ENCODE measurements at places on chromosomes 2 and 18. TPM values are rescaled to one million over a fixed set of nuclear protein-coding genes. Genes with fewer than 3 reads are reported as not detected.

GRCh38 chr2:54084600-54084999 is 30.8 kb upstream of the ACYP2 start:
- DNase-seq = no peak

DNA sequence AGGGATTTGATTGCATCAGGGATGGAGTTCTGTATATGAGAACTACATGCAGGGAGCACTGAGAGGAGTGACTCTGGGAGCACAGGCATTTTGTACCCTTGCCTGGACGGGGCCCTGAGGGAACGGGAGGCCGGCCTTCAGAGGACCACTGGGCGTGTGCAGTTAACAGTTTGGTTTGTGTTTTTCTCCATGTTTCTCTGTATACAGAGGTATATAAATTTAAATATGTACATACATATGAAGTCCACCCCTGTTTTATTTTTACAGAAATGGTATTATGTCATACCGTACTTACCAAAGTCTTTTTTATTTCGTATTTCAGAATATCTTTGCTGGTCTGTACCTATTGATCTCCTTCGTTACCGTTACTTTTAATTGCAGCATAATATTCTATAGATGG is 111.3 kb downstream of the PTPRM start:
- DNase-seq = no peak

GRCh38 chr2:137179542-137179941 is 414.2 kb downstream of the THSD7B start:
- no peak for DNase-seq

GRCh38 chr2:168155680-168156079 is 91.7 kb downstream of the STK39 start:
- no peak for DNase-seq

- DNase-seq = no peak
Measured at GRCh38 chr2:63569740-63570139, 18.5 kb downstream of the WDPCP start.

DNA sequence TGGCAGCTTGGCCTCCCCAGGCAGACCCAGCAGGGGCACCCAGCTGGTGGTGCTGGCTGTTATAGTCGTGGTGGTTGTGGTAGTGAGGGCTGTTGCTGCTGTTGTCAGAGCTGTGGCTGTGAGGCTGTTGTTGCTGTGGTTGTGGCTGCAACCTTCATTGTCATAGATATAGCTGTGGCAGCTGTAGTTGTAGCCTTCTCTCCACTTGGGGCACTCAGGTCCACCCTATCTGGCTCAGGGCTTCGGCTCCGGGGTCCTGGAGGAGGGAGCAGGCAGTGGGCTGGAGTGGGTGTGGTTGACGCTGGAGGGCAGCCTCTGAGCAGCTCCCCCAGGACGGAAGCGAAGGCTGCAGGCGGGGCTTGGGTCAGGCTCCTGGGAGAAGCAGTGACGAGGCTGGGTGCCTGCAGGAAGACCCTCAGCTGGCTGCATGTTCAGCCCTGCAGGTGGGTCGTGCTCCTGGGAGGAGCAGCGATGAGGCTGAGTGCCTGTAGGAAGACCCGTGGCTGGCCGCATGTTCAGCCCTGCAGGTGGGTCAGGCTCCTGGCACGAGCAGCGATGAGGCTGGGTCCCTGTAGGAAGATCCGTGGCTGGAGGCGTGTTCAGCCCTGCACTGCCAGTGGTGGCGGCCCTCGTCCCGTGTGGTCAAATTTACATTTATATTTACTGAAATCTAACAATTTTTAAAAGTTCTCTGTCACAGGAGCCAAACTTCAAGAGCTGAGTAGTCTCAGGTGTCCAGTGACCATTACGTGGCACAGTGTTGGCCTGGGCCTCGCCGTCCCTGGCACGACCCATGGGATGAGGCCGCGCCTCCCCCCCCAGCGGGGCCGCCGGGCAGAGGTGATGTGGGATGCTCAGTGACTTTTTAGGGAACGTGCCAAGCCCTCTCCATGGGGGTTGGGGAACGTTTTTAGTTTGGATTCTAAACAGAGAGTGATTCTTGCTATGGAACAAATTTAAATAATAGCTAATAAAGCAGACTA is 79.2 kb upstream of the PXDN start:
- DNase-seq = no peak

DNA sequence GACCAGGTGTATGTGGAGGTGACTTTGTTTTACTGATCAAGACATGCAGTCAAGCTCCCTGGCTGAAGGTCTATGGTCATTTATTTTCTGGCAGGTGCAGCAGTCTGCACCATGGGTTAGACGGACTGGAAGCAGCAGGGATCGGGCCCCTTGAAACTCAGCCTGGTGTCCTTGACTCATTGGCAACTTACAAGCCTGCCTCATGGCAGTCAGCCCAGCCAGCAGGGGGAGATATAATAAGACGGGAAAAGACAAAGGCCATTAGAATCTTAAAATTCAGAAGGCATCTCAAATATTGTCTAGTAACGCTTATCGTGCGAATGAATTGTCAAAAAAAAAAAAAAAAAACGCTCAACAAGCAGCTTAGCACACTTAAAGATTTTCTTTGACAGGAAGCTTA is 308.2 kb downstream of the EN1 start:
- DNase-seq = no peak

DNA sequence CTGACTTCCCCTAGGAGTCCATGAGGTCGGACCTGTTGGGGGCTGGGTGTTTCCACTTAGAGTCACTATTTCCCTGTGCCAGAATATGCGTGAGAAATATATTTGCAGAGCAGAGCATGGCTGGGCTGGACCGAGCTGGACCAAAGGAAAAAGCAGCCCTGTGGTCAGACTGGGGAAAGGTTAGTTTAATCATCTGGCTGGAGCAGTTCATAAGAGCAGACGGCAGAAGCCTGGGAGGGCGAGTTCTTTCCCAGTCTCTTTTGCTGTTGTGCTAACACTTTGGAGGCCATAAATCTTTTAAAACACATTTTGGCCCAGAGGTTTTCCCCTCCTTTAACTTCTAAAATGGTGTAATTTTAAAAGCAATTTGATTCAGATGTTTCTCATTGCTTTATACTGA is 66.5 kb downstream of the GLI2 start:
- no peak for DNase-seq

GRCh38 chr2:204219196-204219595 is 282.6 kb downstream of the ICOS start:
- DNase-seq = no peak

DNA sequence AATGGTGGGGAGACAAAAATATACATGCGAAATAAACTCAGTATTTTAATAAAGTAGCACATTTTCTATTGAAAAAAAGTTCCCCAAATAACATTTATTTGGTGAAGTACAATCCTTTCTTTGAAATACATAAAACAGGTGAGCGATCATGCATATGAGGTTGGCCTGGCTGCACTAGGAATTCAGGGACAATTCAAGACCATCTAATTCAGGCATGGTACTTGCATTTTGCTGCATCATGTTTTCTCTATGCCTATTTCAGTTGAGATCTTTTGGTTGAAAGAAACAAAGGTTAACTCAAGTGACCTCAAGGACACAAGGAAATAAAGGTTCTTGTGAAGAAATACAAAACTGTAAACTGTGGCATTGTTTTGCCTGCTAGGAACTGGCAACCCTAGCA is 19.8 kb upstream of the TAF4B start:
- DNase-seq = no peak

- DNase-seq = no peak
Measured at GRCh38 chr2:144213797-144214196, 306.1 kb downstream of the ZEB2 start.

- no peak for DNase-seq
Measured at GRCh38 chr2:142040556-142040955, 90.3 kb downstream of the LRP1B start.

DNA sequence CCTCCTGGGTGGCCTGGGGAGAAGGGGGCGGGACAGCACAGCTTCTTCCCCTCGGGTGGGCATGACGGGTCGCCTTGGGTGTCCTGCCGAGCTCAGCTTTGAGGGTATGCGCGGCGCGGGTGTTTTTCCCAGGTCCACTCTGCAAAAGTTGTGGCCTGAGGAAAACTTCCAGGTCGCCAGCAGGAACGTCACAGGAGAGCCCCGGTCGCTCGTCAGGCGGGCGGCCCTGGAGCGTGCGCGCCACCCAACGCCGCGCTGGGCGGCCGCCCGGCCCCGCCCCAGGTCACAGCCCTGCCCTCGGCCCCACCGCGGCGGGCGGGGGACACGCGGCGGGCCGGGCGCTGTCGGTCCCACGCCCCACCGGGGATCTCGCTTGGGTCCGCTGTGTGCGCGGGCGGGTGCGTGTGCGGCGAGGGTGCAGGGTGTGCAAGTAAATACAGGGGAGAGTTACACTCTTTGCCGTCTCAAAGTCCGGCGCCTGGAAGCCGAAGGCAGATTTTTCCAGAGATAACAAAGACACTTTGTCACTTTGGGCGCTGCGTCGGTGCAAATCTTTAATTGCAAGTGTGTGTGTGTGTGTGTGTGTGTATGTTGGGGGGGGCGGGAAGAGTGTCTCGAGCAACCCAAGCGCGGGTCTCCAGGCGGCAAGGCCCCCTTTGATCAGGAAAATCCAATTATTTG is 616 bp upstream of the SP5 start:
- peak; percentile 30 for DNase-seq

- no peak for DNase-seq
Measured at GRCh38 chr2:104812286-104812685, 41.6 kb upstream of the POU3F3 start.

DNA sequence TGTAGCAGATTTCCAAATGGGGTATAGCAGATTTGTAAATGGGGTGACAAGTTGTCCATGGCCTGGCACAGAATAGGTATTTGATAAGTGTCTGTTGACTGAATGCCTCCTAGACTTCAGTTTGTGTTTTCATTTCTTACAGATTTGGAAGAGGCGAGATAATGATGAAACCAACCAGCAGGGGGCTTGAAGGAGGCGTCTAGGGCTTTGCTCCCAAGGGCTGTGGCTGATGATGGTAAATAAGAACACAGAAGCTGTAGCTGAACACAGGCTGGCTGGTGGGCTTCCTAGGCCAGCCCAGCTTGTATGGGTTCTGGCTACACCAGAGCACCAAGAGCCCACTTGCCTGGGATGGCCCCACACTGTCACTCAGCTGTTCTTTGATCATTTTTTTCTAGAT is 19.4 kb downstream of the SFTPB start:
- DNase-seq = no peak

- no peak for DNase-seq
Measured at GRCh38 chr18:59902131-59902992, 2.6 kb downstream of the PMAIP1 start.

- DNase-seq = no peak
Measured at GRCh38 chr2:206442474-206442832, 879 bp upstream of the ADAM23 start.

GRCh38 chr2:216572582-216573578 is 60.3 kb upstream of the IGFBP2 start:
- DNase-seq = no peak

DNA sequence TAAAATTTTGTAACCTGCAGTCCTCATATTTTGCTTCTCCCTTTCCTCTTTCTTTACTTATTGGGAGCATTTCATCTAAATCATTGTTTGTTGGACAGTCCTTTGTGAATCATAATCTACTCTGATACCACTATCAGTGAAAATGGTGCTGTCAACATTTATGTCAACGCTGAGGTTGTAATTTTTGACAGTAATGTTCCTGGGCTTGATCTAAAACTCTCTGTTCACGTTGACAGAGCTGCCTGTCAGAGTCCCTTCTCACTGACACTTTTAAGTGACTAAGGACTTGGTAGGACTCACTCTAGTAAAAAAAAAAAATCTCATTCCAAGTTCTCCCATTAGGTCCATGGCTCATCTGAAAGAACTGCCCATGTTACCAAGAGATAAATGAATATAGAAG is 1640.8 kb upstream of the PIK3C3 start:
- DNase-seq = no peak

DNA sequence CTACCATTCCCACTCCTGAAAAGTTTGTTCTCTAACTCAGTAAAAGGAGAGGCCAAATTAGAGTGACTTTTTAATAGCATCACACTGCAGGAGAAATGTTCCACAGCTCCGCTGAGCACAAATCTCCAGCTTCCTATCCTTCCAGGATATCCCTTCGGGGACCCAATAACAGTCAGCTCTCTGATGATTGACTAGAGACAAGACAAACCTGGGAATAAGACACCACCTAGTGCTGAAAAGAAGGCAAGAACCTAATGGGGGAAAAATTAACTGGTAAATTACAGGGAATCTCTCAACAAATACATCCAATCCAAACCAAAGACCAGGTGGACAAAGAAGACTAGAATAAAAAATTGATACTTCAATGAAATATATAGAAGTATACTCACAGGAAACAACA is 977.1 kb upstream of the SOX11 start:
- no peak for DNase-seq

The ATP9B gene
- polyA plus RNA-seq = 26.4 TPM

The PLGLB1 gene
- polyA plus RNA-seq = 15.2 TPM

The SLC9A4 gene
- 0.03 TPM for polyA plus RNA-seq

The OSBPL1A gene
- polyA plus RNA-seq = 60.8 TPM

The SLC39A6 gene
- polyA plus RNA-seq = 57.4 TPM

The ERBB4 gene
- 0.90 TPM for polyA plus RNA-seq

The CDKL4 gene
- polyA plus RNA-seq = 0.88 TPM

The ACP1 gene
- 138 TPM for polyA plus RNA-seq

The GYPC gene
- 84.0 TPM for polyA plus RNA-seq

Measured in right lung (tissue), 10 donors.